D721Med (cell line): ENCODE measurements at places on chromosomes 12 and 14.

GRCh38 chr14:55715889-55716288 is 135.9 kb downstream of the KTN1 start:
- DNase-seq = no peak

DNA sequence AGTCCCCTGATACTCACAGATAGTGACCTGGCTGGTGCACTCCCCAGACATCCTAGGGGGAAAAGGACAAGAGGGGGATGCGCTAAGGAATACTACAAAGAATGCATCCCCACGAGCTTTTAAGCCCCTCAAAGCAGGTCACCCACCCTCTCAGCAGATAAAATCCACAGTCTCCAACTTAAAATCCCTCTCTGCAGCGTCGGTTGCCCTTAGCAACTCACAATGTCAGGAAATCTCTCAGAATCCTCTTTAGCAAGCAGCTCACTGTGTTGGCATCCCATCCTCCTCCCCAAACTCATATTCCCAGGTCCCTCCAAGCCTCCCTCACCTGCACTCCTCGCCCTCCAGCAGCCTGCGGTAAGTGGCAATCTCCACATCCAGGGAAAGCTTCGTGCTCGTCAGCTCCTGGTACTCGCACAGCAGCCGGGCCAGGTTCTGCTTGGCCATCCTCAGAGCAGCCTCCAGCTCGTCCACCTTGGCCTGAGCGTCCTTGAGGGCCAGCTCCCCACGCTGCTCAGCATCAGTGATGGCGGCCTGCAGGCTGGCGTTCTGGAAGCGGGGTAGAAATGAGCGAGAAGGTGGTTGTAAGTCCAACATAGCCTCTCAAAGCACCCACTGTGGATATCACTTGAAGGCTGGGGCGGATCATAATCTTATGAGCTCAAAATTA is 5.5 kb upstream of the KRT79 start:
- no peak for DNase-seq

- no peak for DNase-seq
These were observed 171.2 kb downstream of the CALM1 start for GRCh38 chr14:90567991-90568390.

GRCh38 chr12:45601390-45601789 is 128.1 kb upstream of the ARID2 start:
- DNase-seq = no peak

- no peak for DNase-seq
These were observed 74.4 kb downstream of the PAPLN start for GRCh38 chr14:73311708-73312030.

- DNase-seq = no peak
These were observed 11.6 kb upstream of the SMCO2 start for GRCh38 chr12:27434673-27435565.

DNA sequence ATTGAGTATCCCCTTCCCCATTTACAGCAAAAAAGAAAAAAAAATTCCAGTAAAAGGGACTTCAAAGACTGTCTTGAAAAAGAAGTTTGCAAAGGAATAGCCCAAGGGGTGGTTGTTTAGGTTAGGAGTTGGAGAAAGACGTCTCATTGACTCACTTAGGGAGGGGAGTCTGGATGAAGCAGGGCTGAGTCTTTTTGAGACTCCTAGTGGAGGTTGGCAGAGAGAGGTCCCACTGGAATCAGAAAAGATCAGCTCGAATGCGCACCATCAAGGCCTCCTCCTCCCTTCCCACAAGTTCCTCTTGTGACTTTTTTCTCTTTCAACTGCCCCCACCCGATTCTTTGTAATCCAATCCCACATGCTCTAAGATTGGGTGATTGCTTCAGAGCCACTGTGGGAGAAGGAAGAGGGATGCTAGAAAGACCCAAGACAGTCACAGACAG is 1.9 kb downstream of the ARHGEF40 start:
- DNase-seq = no peak

DNA sequence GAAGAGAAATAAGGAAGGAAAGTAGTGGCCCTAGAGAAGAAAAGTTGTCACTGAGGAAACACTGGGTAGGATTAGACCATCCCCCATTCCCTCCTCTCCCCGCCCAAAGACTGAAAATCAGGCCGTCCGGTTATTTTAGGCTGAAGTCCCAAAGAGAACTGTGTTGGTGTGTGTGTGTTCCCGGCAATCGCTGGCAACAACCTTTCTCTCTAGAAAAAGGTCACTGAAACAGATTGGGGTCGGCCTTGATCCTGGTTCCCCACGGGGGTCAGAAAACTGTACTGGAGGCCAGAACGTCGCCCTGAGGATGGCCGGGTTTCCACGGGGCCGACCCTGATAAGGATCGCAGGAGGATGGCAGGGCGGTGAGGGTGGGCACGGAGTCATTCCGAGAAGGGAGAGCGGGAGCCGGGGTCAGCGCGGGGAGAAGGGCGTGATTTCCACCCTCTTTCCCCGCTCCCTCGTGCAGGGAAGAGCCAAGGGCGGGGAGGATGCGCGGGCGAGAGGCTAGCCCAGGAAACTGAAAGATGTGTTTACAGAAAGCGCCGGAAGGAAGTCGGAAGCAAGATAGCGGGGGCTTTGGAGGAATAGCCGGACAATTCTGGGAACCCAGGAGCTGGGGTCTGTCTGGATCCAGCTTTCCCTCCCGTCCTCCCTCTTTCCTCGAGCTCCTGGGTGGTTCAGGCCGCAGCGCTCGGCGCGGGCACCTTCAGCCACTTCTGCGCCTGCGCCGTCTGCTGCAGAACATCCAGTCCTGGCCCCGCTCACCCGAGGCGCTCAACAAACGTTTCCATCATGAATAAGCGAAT is 25.3 kb upstream of the SPTLC2 start:
- DNase-seq = no peak

- no peak for DNase-seq
These were observed 66.9 kb upstream of the GSC start for GRCh38 chr14:94836849-94837248.

- DNase-seq = no peak
These were observed 2.3 kb downstream of the ATXN7L3B start for GRCh38 chr12:74539765-74540526.

DNA sequence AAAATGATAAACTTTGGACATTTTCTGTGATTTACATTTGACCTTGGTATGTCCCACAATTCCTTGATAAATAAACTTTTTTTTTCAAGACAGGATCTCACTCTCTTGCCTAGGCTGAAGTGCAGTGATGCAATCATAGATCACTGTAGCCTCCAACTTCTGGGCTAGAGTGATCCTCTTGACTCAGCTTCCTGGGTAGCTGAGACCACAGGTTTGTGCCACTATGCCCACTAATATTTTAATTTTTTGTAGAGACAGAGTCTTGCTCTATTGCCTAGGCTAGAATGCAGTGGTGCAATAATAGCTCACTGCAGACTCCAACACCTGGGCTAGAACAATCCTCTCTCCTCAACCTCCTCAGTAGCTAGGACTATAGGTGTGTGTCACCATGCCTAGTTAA is 79.1 kb upstream of the PTGDR start:
- DNase-seq = no peak

GRCh38 chr12:2944401-2945047 is 14.7 kb upstream of the TEAD4 start:
- no peak for DNase-seq

DNA sequence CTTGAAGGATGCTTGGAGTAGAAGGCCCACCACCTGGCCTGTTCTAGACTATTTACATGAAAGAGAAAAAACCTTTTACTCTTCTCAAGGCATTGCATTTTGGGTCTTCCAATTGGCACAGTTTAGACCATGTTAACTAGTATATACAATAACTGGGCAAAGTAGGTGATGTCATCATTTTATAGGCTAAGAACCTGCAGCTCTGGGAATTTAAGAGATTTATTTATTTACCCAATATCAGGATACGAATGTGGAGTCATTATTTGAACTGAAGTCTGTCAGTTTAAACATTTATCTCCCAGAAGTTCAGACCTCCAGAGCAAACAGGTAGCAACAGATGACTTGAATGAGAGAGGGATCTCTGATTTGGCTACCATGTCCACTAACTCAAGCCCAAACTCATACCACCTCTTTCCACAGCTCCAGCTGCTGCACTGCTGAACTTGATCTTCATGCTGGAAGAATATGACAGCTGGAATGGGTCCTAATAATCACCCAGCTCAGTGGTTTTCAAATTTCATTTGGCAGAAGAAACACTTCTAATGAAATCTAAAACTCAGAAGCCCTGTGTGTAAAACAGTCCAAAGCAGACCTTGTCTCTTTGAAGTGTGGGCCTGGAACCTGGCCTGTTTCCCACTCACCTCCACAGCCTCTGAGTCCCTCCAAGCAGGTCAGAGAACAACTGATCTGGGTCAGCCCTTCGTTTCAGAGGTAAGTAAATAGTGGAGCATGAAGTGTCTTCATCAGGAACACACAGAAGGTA is 179.2 kb downstream of the EMP1 start:
- DNase-seq = no peak

GRCh38 chr12:4282892-4283511 is 9.4 kb downstream of the CCND2 start:
- DNase-seq = no peak

DNA sequence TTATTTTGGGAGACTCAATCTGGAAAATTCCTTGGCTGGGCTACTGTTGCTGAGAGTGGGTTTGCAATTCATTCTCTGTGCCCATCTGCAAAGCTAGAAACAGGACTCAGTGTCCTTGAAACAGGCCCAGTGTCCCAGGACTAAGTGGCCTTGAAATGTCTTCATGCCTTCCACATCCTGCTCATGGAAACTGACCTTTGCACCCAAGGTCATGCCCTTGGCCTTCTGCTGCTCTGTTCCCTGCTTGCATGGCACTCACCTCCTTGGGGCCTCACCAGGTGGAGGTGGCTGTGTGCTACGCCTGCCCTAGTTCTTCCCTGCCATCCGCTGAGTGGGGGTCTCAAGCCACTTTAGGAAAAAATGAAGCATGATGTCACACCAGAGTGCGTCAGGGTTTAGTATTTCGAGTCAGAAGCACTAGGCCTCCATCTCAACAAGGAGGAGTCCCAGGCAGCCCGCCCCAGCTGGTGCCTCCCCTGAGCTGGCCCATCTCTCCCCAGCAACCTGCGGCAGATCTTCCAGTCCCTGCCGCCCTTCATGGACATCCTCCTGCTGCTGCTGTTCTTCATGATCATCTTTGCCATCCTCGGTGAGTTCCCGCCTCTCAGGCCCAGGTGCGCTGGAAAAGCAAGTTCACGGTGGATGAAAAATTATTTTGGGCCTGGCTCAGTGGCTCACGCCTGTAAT is 48.1 kb downstream of the TPCN1 start:
- no peak for DNase-seq

DNA sequence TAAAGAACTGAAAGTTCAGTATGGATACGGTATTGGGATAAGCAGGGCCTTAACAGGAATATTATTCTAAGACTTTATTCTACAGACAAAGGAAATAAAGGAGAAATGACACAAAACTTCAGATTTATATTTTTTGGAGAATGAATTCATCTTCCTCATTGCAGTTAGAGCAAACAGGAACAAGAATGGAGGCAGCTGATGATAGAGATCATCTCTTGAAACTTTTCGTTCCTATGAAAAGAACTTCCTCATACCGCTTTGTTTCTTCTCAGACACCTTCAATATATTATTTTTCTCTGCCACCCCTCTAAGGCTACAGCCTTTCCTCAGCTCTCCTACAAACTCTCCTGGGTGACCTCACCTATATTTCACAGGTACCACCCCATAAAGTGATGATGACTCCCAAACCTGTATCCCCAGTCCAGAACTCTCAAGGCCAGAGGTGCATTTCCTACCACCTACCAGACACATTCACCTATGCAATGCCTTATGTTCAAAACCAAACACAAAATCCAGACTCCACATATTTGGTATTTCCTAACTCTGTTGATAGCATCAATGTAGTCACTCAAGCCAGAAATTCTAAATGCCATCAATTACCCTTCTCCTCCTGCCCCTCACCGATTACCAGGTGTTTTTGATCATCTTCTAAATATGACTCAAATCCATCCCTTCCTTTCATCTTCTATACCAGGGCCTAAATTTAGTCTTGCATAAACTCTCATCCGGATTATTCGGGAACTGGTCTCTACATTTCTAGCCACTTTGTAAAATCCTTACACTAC is 7.4 kb downstream of the MAP4K5 start:
- no peak for DNase-seq

DNA sequence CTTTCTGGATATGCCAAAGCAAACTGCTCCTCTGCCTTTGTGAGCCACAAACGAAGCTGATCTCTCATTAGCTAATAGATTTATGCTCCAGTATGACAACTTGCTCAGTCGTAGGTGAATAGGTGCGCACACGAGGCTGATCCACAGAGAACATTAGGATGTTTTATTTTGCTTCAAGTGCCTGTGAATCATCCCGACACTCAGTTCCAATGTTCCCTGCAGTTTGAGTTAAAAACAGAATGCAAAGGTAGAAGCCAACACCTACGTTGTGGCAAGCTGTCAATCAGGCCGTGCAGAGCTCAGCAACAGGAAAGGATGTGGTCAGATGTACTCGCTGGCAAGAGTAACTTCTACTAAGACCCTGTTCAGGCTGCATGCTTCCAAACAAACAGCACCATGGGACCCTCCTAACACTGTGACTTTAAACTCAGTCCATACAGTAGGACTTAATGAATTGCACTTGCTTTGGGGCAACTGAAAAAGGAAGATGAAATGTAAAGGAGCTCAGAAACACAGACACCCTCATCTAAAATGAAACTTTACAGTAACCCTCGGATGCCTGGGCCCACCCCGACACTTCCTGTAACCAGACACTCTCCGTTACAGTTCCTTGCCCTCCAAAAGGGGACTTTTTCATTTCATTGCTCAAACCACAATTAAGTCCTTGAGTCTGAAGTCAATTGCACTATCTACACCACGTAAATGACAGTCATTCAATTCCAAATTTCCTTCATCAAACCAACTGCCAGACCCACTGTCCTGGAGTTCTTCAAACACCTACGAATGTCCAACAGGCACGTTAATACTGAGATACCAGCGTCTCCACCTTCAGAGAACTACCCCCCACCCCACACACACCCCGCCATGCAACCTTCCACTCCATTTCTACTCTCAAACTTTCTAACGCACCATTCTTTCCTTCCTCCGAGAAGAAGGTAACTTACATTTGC is 1.6 kb downstream of the CCDC88C start:
- no peak for DNase-seq

DNA sequence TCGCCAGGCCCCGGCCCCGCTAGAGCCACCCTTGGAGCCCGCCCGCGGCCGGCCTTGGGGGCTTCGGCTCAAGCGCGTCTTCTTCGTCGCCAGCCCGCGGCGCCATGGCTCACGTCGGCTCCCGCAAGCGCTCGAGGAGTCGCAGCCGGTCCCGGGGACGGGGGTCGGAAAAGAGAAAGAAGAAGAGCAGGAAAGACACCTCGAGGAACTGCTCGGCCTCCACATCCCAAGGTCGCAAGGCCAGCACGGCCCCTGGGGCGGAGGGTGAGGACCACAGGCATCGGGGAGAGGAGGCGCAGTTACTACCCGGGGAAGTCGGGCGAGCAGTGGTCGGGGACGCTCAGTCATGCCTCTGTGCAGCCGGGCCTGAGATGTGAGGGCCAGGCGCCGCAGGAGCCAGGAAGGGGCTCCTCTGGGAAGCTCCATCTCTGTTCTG is 573 bp downstream of the ARL6IP4 start:
- DNase-seq = no peak
